Activated CD8-positive, alpha-beta T cell treated with anti-CD3 and anti-CD28 coated beads for 36 hours (primary cell): ENCODE measurements at places on chromosomes 5 and 9. TPM values are rescaled to one million over a fixed set of nuclear protein-coding genes. Genes with fewer than 3 reads are reported as not detected.

- no peak for DNase-seq
- no peak overlapping the region for H3K27ac ChIP-seq
- H3K27me3 ChIP-seq = no peaks in the 10 kb centered on the region
- peaks cover 7% of the 10 kb centered on the region for H3K4me1 ChIP-seq
- H3K36me3 ChIP-seq = no peaks in the 10 kb centered on the region
- no peak overlapping the region for H3K4me3 ChIP-seq
Observed at GRCh38 chr5:142455856-142456255, 131.0 kb upstream of the SPRY4 start.

Gene COL5A1
- 0.34 TPM for total RNA-seq

Gene BRD8
- total RNA-seq = 42.0 TPM

DNA sequence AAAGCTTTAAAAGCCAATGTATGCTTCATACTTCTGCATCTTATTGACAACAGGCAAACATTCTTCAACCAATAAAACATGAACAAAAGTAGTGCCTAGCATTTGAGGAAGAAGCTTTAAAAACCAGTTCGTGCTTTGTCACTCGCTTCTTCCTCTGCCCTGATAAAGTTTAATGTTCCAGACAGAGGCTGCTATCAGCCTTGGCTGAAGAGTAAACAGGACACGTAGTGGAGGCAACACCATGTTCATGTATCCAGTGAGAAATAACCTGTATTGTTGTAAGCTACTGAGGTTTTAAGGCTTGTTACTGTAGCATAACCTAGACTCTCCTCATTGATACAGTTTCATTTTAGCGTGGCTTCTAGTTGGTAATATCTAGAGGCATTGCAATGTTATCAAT, 3.2 kb upstream of the FUBP3 start:
- H3K27me3 ChIP-seq = no peaks in the 10 kb centered on the region
- no peak overlapping the region for H3K27ac ChIP-seq
- DNase-seq = no peak
- no peak overlapping the region for H3K4me3 ChIP-seq
- H3K4me1 ChIP-seq = peaks cover 21% of the 10 kb centered on the region
